ENCODE measurements at places on chromosomes 2 and 18.
A peak's percentile ranks its signal among the peaks of the same experiment; 100 is the strongest.

GRCh38 chr2:102366406-102367112, 11.0 kb downstream of the IL18R1 start:
- peak; percentile 30 for DNase-seq

DNA sequence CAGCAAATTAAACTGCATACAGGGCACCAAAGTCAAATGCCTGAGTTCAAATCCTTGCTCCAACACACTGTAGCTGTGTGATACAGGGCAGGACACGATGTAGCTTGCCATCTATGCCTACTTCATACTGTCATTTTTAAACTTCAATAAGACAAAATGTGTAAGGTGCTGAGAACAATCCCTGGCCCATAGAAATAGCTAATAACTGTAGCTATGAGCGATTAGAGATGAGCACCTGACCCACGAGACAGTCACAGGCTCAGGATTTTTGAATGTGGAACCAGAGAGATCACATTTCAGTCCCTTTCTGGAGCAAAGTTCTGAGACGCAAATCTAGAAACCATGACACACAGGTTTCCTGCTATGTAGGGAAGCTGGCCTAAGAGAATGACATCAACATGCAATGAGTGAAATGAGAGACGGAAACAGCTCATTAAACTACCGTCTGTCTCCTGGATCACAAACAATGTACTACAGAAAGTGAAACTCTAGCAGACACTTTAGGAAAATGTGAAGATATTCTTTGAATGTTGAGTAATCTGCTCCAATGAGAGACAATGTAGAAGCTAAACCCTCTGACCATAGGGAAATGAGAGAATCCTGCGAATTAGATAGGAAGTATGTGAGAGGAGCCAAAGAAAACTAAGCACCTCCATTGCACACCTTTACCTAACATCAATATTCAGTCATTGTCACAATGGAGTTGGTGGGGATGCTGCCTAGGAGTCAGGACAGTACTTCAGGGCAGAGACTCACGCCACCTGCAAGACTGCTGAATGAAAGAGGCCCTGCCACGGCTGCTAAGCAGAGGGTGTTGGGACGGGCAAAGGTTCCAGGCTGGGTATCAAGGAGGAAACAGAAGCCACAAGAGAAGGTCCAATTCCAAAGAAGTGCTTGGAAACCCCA, 25.5 kb downstream of the B4GALT6 start:
- DNase-seq: no peak

GRCh38 chr2:214607051-214607450, 196.2 kb downstream of the VWC2L start:
- no peak for DNase-seq

DNA sequence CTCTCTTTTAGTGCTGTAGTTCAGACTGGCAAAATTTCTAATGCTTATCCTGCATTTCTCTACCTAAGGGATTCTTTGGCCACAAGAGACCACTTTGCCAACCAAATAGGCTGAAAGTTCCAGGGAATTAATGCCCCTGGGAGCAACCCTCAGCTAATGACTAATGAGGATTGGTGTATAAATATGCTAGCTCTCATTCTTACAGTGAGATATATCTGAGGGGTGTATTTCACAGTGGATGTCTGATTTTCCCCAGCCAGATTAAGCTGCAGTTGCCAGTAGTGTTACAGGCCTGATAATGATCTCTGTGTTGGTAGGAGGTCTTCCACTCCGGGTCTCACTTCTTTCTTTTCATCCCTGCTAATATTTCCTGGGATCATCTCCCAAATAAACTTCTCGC, 90.4 kb downstream of the GULP1 start:
- no peak for DNase-seq

DNA sequence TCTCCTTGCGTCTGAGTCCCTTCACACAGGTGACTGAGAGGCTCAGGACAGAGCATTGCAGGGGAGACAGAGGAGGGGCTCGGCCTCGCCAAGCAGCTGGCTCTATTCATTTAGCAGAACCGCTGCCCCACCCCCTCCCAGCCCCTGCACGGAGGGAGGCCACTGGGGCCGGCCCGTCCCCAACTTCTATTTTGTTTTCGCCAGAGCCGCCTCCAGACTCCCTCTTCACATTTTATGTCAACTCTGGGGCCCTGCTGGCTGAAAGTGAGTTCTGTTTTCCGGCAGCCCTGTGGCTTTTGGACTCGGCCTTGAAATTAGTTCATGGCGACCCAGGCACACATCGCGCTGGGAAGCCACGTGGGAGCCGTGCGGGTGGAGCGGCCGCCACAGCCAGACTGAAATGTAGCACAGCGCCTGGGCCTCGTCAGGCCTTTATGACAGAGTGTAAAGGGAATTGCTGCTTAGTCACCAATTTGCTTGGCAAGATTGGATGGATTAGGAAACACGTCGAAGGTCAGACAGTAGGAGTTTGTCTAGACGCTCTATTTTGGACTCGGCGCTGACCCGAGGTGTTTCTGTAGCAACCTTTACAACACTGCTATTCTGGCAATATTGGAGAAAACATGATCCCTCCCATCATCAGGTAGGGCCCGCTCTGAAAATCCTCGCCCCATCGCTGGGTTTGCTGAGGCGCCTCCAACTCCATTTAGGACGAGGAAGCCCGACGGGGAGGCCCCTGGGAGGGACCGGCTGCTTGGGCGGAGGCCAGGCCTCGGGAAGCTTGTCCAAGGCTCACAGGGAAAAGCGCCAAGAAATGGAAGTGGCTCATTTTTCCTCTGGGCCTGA, 90.7 kb upstream of the CTDP1 start:
- DNase-seq: no peak

DNA sequence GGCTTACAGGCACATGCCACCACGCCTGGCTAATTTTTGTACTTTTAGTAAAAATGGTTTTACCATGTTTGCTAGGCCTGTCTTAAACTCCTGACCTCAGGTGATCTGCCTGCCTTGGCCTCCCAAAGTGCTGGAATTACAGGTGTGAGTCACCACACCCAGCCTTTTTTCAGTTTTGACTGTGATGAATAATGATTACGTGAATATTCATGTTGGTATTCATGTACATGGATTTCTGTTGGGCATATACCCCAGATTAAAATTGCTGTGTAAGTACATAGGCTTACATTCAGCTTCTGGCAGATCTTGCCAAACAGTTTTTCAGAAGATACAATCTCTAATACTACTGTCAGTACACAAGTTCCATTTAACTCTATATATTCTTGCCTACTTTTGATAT, 20.9 kb downstream of the SLC39A10 start:
- no peak for DNase-seq

DNA sequence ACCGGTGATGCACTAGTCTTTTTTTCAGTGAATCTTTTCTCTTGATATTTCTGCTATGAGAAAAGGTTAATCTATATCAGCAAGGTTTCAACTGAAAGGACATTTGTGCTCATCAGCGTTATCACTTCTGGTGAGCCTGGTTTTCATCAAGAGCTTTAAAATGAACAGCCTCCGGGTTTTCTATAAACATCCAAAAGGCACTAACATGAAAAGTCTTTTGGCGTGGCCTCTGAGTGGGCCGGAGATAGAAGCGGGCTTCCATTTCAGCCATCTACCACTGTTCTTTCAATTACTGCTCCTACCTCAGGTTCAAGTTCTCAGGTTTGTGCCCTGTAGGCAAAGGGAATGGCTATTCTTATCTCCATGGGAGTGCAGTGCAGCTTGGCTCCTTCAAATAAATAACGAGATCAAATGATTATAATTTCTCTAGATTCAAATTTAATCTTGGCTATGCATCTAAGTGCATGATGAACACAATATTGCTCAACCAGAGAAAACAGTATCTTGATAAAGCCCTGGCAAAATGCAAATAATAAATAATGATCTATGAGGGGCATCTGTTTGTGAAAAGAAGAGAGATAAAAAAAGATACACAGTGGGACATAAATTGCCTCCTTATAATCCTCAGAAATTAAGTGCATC, 314.8 kb downstream of the CDH2 start:
- DNase-seq: no peak

DNA sequence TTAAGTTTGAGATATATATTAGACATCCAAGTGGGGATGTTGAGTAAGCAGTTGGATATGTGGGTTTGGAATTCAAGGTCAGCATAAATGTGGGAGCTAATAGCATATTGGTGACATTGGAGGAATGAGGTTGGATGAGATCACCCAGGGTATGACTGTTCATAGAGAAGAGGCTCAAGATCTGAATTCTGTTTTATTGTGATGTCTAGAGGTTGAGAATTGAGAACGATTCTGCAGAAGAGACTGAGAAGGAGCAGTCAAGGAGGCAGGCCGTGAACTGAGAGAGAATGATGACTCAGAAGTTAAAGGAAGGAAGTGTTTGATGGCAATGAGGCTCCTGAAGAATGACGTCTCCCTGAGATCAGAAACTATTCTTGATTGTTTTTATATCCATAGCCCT, 5.9 kb downstream of the SERPINB11 start:
- DNase-seq: peak; percentile 11

DNA sequence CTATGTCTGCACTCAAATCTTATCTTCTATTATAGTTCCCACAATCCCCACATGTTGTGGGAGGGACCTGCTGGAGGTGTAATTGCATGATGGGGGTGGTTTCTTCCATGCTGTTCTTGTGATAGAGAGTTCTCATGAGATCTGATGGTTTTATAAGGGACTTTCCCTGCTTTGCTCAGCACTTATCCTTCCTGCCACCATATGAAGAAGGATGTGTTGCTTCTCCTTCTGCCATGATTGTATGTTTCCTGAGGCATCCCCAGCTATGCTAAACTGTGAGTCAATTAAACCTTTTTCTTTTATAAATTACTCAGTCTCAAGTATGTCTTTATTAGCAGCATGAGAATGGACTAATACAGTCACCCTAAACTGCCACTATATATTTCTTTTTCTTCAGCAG, 79.1 kb downstream of the SH3YL1 start:
- DNase-seq: no peak

GRCh38 chr2:120977582-120978358, 242.1 kb downstream of the GLI2 start:
- DNase-seq: no peak

GRCh38 chr2:61318553-61318952, 152.3 kb downstream of the USP34 start:
- DNase-seq: peak; percentile 38

DNA sequence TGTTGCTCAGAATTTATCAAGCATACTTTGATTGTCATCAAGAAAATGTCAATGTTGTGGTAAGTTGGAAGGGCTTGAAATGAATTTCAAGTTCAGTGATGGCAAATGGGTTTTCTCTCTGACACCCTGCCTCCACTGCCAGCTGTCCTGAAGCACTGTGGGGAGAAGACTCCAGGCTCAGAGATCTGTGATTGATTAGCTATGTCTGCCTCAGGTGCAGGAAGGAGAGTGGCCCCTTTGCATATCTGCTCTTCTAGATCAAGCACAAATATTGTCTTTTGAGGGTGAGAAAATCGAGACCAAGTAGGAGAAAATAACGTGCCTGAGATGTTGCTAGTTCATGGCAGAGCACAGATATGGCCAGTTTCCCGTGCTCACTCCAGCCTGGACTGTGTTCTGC, 178.8 kb upstream of the GLI2 start:
- no peak for DNase-seq

GRCh38 chr2:15984368-15985255, 44.3 kb downstream of the MYCN start:
- DNase-seq: no peak

DNA sequence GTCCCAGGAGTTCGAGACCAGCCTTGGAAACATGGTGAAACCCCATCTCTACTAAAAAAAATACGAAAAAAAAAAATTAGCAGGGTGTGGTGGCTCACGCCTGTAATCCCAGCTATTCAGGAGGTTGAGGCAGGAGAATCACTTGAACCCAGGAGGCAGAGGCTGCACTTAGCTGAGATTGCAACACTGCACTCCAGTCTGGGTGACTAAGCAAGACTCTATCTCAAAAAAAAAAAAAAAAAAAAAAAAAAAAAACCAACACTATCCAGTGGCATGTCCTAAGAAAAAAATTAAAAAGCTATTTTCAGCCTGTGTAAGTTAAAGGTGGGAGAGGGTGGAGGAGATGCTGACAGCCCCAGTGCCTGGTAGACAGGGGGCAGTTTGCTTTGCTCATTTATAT, 32.2 kb upstream of the REL start:
- no peak for DNase-seq

GRCh38 chr2:27308359-27308881, at the start of gene UCN:
TSS of gene UCN (minus strand) at chr2:27308445. CDS start at chr2:27307895, 550 bp downstream.
- DNase-seq: no peak

GRCh38 chr2:5689750-5690149, 2.4 kb upstream of the SOX11 start:
- no peak for DNase-seq

- DNase-seq: no peak
Observed at GRCh38 chr2:98917031-98917471, 19.0 kb downstream of the CRACDL start.

- DNase-seq: no peak
Observed at GRCh38 chr18:46335534-46336101, 231.4 kb downstream of the HAUS1 start.

DNA sequence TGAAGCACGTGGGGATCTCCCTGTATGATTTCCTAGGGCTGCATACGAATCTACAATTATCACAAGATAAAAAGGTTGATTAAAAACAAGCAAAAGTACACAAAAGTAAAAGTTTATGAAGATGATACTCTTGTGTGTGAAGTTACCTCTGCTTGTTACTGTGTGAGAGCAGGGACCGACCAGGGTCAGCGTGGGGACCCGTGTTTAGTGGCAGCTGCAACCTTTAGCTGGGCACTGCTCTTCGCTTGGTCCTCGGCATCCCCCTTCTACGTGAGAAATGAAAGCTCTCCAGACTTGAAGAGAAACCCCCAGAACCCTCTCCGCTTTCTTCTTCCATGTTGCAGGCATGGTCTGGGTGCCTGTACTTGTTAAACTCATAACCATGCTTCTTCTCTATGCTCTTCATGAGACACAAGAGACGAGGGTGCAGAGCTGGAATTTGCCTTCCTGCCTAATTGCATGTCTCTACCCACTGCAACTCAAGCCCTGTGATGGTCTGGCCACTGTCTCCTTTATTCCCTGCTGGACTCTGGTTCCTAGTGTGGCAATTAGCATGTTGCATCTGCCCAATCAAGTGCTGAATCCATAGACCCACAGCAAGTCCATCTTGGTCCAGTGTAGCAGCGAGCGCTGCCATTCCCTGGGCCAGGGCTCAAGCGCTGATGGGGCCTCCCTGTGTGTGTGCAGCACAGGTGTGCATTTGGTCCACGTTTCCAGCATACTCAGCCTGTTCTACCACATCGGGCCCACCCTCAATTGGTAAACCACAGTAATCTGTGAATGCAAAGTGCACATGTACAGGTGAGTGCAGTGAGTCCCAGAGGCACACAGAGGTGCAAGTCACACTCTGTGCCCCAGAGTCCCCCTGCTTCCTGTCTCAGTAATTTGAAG, 88.5 kb downstream of the TWIST2 start:
- no peak for DNase-seq

Data from OCI-M1 (cell line).